ENCODE measurements at places on chromosomes 7 and 10.

GRCh38 chr10:87685832-87686574 is 26.3 kb downstream of the PAPSS2 start:
- no peak for DNase-seq

DNA sequence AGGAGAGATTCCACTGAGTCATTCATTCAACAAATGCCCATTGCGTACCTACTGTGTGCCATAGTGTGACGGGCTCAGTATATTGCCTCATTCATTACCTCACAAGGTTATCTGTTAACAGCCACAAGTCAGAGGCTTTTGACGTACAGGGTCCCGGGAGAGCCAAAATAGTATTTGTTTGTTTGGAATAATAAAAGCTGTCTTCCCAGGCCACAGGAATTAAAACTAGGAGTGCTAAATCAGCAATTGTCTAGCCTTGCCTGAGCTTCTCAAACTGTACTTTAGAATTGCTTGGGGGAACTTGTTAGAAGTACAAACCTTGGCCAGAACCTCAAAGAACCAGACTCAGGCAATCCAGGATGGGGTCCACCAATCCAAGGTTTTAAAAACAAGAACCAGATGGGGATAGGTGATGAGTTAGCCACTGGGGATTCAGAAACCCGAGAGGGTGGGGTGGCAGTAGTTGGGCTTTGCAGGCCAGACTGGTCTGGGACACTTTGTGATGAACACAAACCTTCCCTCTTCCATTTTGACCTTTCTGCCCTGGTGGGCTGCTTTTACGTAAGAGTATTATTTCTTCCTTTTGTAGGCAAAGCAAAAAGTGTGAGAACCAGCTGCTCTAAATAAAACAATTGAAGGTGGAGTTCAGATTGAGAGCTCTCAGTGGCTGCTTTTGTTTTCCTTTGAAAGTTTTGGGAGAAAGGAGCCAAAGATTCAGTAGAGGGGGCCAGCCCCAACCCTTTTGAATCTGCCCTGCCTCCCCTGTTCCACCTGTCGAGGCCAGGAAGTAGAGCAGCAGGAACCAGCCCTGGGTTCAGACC is 113.0 kb upstream of the ANLN start:
- DNase-seq: no peak

DNA sequence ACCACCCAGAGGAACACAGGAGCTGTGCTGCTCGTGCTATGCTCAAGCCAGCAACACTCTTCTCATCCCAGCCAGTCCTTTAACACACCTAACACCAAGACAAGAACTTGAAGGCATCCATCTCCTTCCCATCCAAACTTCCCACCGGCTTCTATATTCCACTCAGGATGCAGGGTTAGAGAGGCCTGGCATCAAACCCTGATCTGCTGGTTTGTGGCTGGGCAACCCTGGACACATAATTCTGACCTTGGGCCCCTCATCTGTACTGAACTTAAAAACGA is 5.6 kb upstream of the MYO1G start:
- DNase-seq: no peak

- DNase-seq: no peak
These were observed 167.7 kb upstream of the SHH start for GRCh38 chr7:155979994-155980393.

DNA sequence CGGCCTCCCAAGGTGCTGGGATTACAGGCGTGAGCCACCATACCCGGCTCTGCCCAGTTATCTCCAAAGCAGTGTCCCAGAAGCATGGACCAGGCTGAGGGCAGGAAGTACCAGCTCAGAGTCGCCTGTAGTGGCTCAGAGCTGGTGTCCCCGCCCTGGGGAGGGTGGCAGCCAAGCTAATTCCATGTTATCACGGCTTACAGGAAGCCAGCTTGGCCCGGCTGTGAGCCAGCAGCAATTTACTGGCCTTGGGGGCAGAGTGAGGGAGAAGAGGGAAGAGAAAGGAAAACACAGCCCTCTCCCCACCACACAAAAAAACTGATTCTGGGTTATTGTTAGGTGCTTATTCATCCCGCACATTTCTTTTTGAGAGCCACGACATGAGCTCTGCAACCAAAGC is 88.1 kb downstream of the HIP1 start:
- DNase-seq: no peak

GRCh38 chr7:73892003-73892999 is 31.3 kb downstream of the TMEM270 start:
- peak; percentile 84 for DNase-seq

GRCh38 chr7:38756521-38756920 is 125.3 kb upstream of the AMPH start:
- DNase-seq: no peak

DNA sequence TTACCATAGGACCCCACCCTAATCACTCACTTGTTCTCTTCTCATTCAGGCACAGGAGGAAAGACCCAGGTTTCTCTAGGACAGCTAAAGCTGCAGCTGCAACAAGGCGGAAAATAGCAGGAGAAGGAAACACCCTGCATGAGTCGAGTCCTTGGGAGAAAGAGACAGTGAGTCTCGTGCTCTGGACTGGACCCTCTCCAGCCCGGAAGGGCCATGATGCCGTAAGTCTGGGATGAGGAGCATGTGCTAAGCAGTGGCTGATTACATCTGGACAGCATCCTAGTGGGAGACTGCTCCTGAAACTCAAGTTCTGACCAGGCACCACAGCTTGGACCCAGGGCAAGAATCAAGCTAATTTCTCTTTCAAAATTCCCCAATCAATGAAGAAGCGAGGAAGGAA is 39.4 kb downstream of the FBXW4 start:
- no peak for DNase-seq

- no peak for DNase-seq
These were observed 340.9 kb downstream of the LRMDA start for GRCh38 chr10:75772153-75772887.

DNA sequence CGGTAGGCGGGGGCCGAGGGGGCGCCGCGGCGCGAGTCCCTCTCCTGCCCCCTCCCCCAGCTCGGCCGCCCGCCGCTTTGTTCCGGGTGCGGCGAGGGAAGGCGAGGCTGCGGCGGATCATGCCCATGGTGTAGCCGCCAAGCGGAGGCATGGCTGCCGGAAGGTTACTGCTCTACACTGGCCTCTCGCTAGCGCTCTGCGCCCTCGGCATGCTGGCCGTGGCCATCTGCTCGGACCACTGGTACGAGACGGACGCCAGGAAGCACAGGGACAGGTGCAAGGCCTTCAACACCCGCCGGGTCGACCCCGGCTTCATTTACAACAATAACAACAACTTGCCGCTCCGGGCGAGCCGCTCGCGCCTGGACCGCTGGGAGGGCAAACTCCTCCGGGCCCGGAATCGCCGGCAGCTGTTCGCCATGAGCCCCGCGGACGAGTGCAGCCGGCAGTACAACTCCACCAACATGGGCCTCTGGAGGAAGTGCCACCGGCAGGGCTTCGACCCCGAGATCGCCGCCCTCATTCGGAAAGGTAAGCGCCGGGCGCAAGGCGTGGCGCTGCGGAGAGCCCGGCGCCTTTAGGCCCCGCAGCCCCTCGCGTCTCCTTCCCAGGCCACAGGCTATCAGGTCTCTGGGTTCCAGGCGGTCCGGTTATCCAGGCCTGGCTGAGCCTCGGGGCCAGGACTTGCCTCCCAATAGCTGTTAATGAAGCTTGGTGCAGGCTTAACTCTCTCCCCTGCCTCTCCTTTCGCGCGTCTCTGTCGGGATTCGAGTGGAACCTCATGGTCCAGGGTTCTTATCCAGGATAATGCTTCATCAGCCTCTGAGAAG is 513 bp downstream of the TMEM178B start:
- no peak for DNase-seq

- no peak for DNase-seq
These were observed 56.0 kb downstream of the SH3PXD2A start for GRCh38 chr10:103799341-103799740.

GRCh38 chr10:84293574-84294016 is 34.8 kb upstream of the CCSER2 start:
- DNase-seq: no peak

DNA sequence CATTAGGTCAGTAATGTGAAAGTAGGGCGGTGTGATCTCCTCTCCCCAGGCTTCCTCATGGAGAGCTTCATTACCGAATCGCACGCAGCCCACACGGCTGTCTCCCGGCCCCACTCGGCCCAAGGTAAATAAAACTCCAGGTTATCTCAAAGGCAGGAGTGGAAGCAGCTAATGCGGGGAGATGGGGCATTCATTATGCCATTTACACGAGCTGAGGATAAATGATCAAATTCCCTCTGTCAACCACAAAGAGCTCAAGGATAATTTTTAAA is 93.5 kb downstream of the ADARB2 start:
- DNase-seq: no peak

GRCh38 chr10:99161165-99161564 is 74.5 kb downstream of the HPSE2 start:
- no peak for DNase-seq

Measured in fibroblast of skin of right biceps (primary cell).